ENCODE measurements at places on chromosomes 16 and 17.
A peak's percentile ranks its signal among the peaks of the same experiment; 100 is the strongest.

DNA sequence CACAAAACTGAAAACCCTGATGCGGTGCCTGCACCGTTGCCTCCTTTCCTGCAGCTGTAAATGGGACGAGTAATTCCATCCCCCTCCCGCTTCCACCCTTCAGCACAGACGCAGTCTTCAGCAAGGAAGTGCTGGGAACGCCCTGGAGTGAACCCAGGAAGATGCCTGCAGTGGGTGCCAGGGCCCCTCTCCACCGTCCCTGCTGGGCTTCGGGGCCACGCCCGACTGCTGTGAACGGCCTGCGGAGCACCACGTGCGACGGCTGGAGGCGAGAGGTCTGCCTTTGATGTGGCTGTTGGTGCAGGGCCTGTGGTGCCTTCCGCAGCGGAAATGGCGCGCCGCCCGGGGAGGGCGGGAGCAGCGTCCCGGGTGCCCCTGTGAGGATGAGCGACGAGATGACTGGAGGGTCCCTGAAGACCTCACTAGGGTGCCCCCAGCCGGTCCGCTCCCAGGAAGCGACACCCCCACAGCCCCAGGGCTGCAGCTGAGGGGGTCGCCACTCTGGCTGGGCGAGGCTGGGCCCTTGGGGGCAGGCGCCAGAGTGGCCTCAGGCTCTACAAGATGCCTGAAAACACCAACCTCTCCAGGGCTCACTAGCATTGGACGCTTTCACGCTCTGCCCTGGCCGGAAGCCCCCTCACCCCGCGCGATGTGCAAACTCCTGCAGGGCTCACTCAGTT lies 749 bp upstream of the MC1R start:
- peak; percentile 42 for DNase-seq

DNA sequence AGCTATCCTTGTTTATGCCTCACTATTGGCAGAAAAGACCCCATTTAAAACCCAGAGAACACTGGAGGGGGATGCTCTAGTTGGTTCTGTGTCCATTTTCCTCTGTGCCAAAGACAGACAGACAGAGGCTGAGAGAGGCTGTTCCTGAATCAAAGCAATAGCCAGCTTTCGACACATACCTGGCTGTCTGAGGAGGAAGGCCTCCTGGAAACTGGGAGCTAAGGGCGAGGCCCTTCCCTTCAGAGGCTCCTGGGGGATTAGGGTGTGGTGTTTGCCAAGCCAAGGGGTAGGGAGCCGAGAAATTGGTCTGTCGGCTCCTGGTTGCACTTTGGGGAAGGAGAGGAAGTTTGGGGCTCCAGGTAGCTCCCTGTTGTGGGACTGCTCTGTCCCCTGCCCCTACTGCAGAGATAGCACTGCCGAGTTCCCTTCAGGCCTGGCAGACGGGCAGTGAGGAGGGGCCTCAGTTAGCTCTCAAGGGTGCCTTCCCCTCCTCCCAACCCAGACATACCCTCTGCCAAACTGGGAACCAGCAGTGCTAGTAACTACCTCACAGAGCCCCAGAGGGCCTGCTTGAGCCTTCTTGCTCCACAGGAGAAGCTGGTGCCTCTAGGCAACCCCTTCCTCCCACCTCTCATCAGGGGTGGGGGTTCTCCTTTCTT lies 56.1 kb downstream of the IGF2BP1 start:
- no peak for DNase-seq

- DNase-seq = no peak
Observed at GRCh38 chr16:83666449-83666848, 141.3 kb upstream of the HSBP1 start.

- DNase-seq = no peak
Observed at GRCh38 chr16:81553814-81554675, 109.4 kb downstream of the CMIP start.

DNA sequence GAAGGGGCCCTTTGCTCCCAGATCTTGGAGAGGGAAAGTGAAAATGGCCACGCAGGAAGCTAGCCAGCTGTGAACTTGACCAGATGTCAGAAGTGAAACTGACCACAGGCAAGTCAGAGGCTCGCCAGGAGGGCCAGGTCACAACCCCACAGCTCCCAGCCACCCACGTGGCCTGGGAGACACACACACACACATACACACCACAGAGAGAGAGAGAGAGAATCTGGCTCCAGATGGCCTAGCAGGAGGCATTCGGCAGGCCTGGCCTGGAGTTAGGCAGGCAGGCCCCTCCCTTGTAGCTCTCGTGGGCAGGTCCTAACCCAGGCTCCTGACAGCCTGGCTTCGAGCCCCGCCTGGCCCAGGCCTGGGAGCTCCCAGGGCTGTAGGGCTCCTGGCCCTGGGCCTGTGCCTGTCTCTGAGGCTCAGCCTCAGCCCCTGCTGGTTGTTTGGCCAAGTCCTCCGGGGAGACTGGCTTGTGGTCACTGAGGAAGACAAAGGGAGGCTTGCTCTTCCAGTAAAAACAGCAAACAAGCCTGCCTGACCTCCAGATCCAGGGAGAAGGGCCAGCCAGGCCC lies 20.2 kb downstream of the NGFR start:
- no peak for DNase-seq

GRCh38 chr17:29699283-29699682 lies 76.6 kb upstream of the CORO6 start:
- DNase-seq = no peak

DNA sequence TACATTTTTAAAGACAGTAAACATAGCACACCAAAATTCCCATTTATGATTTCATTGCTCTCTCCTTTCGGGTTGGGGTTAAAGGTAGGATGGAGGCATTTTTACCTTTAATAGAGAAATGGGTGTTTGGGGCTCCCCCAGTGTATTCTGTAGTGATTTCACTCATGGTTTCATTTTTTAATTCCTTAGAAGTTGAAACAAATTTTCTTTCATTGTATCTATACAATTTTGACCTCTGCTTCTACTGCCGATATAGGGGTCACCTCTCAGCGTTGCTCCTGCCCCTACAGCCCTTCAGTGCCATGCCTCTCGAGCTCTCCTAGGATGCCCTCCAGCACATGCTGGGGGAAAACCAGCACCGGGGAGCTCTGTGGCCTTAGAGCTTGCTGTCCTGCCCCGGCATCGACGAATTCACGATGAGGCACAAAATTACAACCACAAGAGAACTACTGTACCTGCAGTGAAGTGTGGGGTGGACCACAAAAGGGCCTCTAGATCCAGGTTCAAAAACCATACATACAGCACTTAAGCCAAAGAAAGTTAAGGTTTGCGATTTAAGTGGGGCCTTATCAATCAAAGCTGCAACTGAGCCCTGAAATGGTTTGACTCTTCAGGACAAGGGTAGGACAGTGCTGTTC lies 39.3 kb downstream of the LITAFD start:
- no peak for DNase-seq

- no peak for DNase-seq
Observed at GRCh38 chr16:2280981-2281542, 13.1 kb upstream of the RNPS1 start.

- peak; percentile 76 for DNase-seq
Observed at GRCh38 chr17:43673516-43674323, 12.0 kb upstream of the MEOX1 start.

GRCh38 chr16:88945473-88945872 lies 31.5 kb downstream of the CBFA2T3 start:
- no peak for DNase-seq

- DNase-seq = no peak
Observed at GRCh38 chr16:88378836-88379693, 3.7 kb upstream of the ZNF469 start.

DNA sequence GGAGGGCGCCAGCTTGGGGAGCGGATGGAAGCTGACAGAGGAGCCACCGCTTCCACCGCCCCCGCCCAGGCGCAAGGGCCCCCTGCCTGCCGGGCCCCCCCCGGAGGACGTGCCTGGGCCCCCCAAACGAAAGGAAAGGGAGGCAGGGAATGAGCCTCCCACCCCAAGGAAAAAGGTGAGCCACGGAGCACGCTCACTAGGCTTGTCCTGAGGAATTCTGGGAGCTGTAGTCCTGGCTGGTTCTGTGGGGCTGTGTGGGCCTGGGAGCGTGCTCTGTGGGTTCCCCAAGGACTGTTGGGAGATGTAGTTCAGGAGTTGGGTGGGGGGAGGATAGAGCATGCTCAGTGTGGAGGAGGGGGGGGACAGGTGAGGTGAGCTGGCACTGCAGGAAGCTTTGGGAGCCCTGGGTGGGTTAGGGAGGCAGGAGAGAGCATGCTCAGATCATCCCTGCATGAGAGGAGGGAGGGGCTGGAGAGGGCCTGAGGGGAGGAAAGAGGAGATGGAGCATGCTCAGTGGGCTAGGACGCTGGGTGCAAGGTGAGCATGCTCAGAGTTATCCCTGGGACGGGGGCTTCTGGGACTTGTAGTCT lies 4.5 kb downstream of the FBXL19 start:
- DNase-seq = no peak

DNA sequence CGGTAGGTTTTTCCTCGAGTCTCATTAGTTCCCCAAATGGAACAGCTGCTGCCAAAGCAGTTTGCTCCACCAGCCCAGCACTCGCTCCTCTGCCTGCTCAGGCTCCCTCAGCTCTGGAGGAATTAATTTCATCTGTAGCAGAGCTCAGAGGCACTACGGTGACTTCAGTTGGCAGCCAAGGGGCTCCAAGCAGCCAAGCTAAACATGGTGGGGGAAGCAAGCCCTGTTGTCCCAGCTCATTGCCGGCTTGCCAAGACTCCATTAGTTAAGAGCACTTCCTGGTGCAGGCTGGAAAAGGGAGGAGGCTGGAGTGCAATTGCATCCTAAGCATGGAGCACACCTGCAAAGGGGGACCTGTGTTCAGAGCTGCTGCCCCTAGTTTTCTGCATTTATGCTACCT lies 78.7 kb upstream of the GPRC5B start:
- DNase-seq = no peak

GRCh38 chr17:77410470-77410869 lies 269.7 kb downstream of the SEC14L1 start:
- DNase-seq = no peak

GRCh38 chr17:8145811-8146210 lies 6.4 kb downstream of the PER1 start:
- DNase-seq = no peak

DNA sequence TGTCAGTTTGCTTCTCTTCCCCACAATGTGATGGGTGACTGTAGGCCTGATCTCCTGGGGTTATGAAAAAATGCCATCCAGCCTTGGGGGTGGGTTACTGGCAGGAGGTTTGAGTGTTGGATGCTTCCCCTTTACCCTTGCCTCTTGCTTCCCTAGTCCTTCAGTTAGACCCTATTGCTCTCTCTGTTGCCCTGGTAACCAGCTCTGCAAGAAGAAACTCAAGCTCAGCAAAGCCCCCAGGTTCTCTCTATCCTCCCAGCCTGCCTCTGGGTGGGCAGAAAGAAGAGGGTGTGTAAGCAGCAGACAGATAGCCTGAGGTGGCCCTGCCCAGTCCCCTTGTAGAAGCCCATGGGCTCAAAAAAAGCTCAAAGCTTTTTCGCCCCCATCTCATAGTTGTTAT lies 2.8 kb upstream of the RAPGEFL1 start:
- no peak for DNase-seq

Measured in activated CD4-positive, alpha-beta T cell treated with anti-CD3 and anti-CD28 coated beads, Interleukin-2, amount 50 U/mL, for 4 hours (primary cell).